ENCODE measurements at places on chromosomes 5 and 9.
A peak's percentile ranks its signal among the peaks of the same experiment; 100 is the strongest.

DNA sequence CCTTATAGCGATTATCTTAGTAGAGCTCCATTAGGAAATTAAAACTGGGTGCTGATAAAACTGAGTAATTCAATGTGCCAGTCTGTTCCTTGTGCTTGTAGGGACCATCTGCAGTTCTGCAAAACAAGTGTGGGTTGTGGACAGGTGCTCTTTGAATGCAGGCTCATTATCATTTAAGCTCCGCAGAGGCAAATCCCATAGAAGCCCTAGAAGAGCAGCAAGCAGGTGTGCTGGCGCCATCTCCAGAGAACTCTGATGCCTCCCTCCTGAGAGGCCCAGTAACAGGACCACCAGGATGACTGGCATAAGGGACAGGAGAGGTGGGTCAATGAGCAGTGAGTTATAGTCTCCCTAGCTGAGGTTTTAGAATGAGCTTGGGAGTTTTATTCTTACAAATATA, 1342.4 kb upstream of the DMAC1 start:
- no peak for DNase-seq

DNA sequence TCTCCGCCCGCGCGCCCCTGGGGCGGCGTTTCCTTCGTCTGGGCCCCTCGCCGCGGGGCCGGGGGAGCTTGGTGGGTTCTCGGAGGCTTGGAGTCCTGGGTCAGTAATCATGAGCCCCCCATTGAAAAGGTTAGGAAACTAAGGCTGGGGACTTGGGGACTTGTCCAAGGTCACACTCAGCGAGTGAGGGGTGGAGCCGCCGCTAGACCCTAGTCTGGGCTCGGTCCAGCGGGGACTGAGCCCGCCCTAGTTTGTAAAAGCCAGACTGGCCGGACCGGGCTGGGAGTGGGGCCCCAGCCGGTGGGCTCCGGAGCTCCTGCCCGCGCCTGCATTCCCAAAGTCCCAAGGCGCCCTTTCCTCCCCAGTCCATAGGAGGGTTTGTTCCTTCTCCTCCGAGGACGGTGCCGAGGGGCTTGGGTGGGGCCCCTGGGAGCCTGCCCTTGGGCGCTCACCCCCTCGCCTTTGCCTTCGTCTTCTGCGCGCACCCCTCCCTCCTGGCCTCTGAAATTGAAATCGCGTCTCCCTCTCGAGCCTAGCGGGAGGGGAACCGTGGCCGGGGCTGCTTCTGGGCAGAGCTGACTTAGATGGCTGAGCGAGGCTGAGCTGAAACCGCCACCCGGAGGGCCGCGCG, 995 bp downstream of the OLFM1 start:
- no peak for DNase-seq

DNA sequence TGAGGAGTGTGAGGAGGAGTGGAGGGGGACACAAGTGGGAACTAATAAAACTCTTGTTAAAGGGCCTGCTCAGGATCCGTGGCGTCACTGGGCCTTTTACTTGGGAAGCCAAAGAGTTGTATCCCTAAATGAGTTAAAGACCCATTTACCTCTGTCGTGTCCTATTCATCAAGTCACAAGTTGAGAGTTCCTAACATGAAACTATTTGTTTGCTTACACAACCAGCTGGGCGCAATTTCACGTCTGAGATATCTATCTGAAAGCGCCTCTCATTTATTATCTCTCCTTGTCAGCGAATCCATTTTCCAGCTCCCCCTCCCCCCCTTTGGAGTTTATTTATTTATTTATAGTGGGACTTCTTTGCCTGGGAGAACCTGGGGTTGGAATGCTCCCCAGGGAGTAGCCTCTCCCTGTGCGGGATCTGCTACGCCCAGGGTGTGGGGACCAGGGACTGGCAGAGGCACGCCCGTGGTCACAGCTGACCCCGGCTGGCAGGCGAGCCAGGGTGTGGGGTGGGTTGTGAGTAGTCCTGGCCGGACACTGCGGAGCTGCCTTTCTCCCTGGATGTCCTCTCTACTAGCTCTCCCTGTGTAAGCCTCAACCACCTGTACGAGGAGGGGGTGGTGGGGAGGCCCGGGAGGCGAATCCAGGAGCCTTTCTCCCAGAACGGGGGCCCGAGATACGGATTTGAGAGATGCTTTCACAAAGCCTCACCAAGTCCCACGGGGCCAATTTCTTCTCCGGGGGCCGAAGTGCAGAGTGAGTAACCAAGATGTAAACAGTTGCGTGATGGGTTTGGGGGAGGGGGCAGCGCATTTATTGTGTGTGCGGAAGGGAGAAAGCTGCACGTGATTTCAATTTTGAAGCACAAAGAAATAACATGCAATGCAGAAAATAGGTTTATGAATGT, 15.3 kb downstream of the NR2F1 start:
- DNase-seq: no peak

GRCh38 chr9:93127395-93127911, 6.6 kb downstream of the NINJ1 start:
- DNase-seq: no peak

GRCh38 chr5:129099184-129099569, 4.6 kb downstream of the ISOC1 start:
- DNase-seq: no peak

- no peak for DNase-seq
Observed at GRCh38 chr5:66958980-66959641, 237.5 kb downstream of the CD180 start.

GRCh38 chr9:82570226-82570625, 492.7 kb downstream of the RASEF start:
- no peak for DNase-seq

DNA sequence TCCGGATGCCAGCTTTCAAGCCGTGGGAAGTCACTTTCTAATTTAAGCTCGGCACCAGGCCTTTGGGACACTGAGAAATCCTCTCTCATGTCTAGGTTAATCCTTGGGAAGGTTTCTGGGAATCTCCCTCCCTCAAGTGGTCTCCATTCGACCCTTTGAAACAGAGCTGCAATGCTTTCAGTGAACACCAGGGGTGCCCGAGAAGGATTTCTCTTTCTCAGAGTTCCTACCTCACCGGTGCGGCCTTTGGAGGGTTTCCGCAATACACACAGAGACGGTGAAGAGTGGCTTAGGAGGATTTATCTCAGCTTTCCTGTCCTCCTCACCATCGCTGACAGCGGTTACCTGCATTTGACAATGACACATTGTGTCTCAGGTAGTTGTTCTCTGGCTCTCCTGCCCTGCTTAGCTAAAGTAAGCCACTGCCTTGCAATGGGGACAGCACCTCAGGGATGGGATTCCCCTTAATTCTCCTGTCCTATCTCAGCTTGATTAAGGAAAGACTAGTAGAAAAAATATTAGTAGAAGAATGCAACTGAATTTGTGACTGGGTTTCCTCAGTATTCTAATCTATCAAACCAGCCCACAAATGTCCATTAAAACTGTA, 180.6 kb downstream of the GABRG2 start:
- no peak for DNase-seq

DNA sequence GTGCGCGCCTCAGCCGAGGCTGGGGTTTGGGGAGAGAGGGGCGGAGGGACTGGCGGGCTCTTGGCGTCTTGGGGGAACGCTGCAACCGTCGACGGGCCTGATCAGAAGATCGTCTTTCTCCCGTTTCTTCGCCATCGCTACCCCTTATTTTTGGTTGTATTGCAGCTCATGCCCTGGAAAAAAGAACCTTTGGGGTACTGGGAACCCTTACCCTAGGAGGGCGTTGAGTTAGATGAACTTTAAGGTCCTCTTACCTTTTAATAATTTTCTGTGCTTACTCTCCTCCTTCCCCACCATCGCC, 719 bp downstream of the PAIP2 start:
- no peak for DNase-seq

- DNase-seq: no peak
Observed at GRCh38 chr9:97941323-97941722, 3.4 kb upstream of the HEMGN start.

- peak; percentile 32 for DNase-seq
Observed at GRCh38 chr9:136342181-136343120, 15.1 kb downstream of the GPSM1 start.

DNA sequence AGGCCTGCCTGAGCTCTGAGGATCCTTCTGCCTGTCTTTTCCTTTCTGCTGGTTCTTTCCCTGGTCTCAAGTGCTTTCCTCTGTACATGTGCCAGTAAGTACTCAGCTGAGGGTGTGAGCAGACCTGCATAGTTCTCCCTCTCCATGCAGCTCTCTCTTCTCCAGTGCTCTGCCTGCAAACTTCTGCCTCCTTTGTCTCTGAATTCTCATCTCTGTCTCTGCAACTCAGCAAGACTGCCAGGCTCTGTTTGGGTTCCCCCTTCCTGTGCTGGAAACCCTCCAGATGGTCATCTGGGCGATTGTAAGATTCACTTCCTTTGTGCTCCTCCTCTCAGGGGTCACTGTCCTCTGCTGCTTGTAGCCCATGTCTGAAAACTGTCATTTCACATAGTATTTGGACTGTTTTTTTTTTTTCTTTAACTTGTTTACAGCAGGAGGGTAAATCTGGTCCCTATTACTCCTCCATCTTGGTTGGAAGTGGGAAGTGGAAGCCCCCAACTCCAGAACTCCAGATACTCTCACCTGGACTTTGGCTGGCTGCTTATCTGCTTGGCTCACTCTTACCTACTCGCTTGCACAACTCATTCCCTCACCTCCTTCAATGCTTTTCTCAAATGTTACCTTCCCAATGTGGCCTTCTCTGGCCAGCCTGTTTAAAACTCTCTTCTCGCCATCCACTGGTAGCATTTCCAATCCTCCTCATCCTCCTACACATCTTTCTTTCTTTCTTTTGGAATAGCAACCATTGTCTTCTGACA, 175.3 kb upstream of the TBC1D2 start:
- DNase-seq: no peak

- no peak for DNase-seq
Observed at GRCh38 chr5:129747572-129748407, at the start of gene MINAR2. Gene MINAR2, plus strand, starts transcription at chr5:129748094. Its CDS starts 97 bp downstream, at chr5:129748191.

DNA sequence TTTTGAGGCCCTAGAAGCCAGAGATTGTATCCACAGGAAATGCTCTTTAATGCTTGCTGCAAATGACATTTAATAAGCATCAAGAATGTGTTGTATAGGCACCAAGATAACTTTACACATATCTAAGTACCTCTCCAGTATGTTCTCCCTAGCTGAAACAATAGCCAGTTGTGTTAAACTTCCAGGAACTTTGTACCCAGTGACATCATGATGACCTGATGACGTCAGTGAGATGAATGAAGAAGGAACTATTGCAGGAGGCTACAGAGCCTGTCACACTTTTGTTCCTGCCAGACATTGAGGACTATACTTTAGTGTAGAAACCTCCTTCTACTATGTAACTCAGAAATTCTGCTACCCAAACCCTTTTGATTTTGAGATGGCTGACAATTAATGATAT, 129.8 kb downstream of the CD180 start:
- DNase-seq: no peak

DNA sequence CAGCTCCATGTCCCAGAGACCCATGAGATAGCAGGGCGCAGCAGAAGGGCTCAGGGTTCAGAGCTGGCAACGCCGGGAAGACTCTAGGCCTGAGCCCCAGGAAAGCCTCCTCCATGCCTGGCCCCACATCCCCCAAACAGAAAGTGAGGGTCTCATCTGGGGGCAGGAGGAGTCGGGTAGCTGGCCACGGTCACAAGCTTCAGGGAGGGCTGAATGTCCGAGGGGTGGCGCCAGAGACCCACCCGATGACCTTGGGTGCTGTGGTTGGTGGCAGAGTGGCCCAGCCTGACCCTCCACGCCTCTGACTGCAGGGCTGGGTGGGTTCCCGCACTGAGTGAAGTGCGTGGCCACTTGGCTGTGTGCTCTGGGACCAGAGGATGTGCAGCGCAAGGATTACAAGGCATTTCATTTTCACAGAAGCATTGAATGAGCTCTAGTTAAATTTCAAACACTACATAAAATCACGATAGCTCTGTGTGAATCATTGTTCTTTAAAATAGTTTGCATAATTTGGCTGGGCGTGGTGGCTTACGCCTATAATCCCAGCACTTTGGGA, 3.0 kb downstream of the C8G start:
- no peak for DNase-seq

DNA sequence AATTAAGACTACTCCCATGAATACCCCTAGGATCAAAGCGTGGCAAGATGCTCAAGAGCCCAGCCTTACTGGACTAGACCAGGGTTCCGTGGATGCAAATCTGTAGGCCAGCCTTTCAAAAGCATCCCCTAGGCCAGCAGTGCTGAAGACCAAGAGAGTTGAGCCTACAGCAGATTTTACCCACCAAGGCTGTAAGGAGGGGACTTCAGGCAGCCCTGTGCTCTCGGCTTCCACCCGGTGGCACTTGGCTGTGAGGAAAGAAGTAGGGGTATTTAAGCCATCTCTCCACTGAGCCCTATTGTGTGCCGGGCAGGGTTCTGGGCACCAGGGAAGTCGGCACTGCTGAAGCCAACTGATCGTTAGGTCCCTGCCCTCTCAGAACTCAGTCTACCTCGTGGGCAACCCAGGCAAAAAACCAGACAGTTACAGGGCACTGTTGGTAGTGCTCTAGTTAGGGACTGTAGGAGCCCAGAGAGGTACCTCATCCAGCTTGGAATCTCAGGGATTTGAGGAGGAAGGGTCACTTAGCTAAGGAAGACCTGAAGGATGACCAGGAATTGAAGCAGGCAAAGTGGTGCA, 25.5 kb downstream of the TCF7 start:
- DNase-seq: no peak

GRCh38 chr5:52915176-52915875, 73.8 kb upstream of the ITGA2 start:
- no peak for DNase-seq

DNA sequence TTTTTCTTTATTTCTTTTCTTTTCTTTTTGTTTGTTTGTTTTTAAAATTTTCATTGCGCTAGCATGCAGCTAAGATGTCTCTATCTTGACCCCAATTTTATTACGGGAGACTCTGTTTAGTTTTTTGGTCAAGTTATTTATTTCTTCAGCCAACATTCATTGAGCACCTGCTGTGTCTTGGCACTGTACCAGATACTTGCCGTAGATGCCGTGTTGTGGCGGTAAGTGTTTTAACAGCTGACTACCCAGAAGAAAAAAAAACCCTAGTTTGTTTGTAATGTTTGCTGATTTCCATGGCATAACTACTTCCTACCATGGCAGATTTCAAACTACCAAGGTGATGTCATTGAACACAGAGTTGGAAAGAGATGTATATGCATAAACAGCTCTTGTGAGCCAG, 65.0 kb downstream of the UGCG start:
- DNase-seq: no peak

- DNase-seq: no peak
Observed at GRCh38 chr9:106059886-106060285, 365.5 kb downstream of the TMEM38B start.

- DNase-seq: no peak
Observed at GRCh38 chr9:130579738-130580463, 524 bp downstream of the FUBP3 start.

DNA sequence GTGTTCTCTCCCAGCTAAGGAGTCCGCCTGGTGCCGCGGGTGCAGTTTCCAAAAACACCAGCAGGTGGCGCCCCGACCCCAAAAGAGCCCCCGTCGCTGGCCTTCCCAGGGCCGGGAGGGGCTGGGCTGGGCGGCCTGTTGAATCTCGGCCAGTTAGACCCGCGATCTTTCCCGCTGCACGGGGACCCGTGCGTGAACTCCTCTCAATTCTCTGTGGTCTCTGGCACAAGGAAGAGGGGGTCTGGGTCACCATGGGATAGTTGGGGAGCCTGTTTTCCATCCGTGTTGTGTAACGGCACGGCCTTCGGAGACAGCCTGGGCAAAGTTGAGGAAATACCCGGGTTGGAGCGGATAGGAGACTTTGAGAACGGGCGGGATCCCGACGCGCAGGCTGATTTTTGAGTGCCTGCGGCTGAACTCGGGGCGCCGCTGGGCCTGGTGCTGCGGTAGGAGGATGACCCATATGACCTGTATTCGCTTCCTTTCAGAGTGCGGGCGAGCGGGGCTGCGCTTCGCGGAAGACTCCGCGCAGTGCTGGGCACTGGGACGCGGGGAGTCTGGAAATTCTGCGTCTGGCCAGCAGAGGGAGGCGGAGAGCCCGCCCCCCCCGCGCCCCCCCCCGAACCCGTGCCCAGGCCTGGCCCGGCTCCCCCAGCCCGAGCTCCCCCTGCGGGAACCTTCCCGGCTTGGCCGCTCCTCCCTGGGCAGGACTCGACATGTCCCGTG, 7.9 kb upstream of the PSD2 start:
- DNase-seq: peak; percentile 72

All from stimulated activated CD4-positive, alpha-beta T cell treated with anti-CD3 and anti-CD28 coated beads, TNF-alpha, amount 100 ng/mL, for 4 hours (primary cell).